ENCODE measurements at places on chromosomes 16 and 17. TPM values are rescaled to one million over a fixed set of nuclear protein-coding genes. Genes with fewer than 3 reads are reported as not detected.

The MARVELD3 gene
- 0.08 TPM for polyA plus RNA-seq

The PLK1 gene
- polyA plus RNA-seq, result 117 TPM

The FMNL1 gene
- polyA plus RNA-seq, result 43.9 TPM

The BMERB1 gene
- polyA plus RNA-seq, result 47.3 TPM

The TBC1D26 gene
- polyA plus RNA-seq, result 0.18 TPM

The SMIM22 gene
- not detected for polyA plus RNA-seq

The BPTF gene
- 29.8 TPM for polyA plus RNA-seq

The ATP2C2 gene
- 0.29 TPM for polyA plus RNA-seq

The KRTAP4-1 gene
- polyA plus RNA-seq, result not detected
